Activated CD4-positive, CD25-positive, alpha-beta regulatory T cell (primary cell): ENCODE measurements at places on chromosomes 4 and X.

DNA sequence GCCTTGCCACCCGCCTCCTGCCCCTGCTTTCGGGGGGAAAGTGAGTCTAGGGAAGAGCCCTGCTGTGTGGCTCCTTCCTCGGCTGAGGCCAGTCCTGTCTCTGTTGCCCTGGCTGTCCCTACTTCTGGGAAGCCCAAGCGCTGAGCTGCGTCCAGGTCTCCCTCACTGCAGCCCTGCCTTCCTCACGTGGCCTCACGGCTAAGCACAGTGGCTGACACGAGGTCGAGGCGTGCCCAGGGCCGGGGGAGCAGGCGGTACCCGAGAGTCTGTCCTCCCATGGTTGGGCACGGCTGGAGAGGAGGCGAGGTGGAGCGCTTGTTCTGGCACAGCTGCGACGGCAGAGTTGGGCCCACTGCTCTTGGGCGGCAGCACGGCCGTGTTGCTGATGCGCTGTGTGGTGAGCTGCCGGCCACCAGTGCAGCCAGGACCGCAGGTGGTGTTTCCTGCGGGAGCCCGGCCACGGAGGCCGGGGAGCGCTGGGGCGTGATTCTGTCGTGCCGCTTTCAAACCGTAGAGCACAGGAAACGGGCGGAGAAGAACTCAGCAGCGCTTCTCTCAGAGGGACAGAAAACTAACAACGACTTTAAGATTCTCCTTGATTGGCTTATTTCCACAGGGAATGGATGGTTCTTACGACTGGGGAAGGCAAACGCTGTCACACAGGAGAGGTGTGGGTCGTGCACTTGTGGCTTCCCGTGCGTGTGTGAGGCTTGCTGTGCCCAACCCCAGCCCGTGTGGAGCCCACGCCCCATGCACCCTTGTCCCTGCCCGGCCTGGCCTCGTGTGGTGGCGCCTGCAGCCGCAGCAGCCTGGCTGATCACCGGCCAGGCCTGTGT is 21.3 kb downstream of the MAEA start:
- no peak for DNase-seq

DNA sequence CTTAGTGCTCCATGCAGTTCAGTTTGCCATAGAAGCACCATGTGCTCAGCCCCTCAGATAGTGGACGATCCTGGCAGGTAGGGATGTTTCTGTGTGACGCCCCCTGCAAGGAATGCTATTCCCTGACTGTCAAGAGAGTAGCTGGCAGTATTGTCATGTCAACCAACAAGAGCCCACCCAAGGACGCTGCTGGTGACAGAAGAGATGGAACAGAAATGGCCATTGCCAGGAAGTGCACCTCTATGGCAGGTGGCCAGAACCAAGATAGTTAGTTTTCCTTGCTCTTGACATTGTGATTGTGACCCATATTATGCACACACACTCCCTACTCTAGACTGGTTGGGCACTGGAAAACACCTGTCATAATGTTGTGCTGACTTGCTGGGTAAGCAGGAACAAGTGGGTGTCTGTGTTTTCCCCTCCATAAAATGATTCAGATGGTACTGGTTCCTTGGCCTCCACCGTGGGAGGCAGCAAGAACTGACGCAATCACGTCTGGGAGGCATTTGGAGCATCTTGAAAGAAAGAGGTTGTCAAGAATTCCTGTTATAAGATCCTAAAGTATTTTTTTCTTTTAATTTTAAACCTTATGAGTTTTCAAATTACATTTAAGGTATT is 507.9 kb downstream of the MID1IP1 start:
- no peak for DNase-seq

GRCh38 chr4:111883557-111883999 is 261.7 kb upstream of the FAM241A start:
- no peak for DNase-seq

- DNase-seq = no peak
Measured at GRCh38 chrX:475926-476723, 89.4 kb upstream of the PPP2R3B start.

GRCh38 chr4:110970642-110971041 is 347.8 kb upstream of the PITX2 start:
- no peak for DNase-seq

GRCh38 chrX:138925330-138925729 is 213.8 kb upstream of the FGF13 start:
- DNase-seq = no peak

GRCh38 chr4:23706972-23707651 is 182.7 kb downstream of the PPARGC1A start:
- DNase-seq = no peak

DNA sequence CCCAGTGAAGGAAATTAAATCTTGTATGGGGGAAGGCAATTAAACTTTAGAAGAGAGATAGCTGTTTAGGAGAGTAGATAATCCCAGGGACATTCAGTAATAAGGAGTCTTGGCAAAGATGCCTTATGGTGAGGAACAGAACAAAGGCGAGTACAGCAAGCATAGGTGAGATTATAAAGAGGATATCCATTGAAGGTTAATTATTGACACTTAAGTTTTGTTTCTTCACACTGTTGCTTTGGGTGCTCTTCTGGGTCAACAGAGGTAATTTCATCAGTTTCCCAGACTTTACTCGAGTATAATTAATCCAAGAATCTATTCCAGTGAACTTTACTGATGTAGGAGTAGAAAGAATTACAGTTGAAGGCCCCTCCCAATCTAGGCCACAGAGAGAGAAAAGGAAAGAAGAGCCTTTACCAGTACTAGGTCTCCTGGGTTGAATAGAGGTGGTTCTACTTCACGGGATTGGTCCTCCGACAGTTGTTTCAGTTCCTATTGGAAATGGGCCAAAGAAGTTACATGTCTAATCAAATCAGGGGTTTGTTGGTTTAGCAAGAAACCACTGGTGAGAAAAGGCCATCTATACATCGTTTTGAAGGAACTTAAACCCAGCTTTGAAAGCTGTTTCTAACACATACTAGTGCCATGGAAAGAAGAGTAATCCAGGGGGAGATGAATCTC is 27.2 kb downstream of the EPGN start:
- no peak for DNase-seq

GRCh38 chrX:129559783-129560182 is 19.7 kb downstream of the OCRL start:
- no peak for DNase-seq

- DNase-seq = no peak
Measured at GRCh38 chrX:19805046-19805690, 82.2 kb downstream of the SH3KBP1 start.

GRCh38 chr4:11611868-11612267 is 183.2 kb upstream of the HS3ST1 start:
- no peak for DNase-seq

- DNase-seq = no peak
Measured at GRCh38 chr4:30208731-30209435, 511.3 kb upstream of the PCDH7 start.

DNA sequence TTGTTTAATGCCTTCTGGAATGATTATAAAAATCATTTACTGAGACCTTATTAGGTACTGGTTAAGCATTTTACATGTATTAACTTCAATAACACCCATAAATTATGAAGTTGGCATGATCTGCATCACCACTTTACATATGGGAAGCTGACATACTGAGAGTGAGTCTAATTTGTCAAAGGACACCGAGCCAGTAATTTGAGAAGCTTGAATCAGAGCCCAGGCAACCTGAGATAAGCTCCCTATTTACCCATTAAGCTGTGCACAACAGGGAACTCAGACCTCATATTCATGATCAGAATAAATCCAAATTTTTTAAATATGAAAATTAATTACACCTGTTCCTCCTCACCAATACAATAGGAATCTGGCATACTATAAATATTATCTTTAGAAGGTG is 247.9 kb upstream of the EPHA5 start:
- DNase-seq = no peak

DNA sequence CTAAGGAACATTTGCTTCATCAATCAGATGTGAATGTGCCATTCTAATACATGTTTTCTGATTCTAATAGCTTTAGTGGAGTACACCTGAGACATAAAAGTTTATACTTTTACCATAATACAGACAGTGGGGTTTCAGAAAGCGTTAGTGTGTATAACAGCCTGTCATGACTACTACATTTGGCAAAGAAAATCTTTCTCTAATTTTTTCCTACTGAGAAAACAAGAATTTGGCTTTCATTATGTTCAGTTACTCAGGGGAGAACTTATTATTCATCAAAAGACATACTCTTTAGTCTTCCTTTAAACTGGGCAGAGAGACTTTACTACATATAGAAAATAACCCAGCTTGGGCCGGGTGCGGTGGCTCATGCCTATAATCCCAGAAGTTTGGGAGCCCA is 104.9 kb downstream of the PCDH18 start:
- no peak for DNase-seq

DNA sequence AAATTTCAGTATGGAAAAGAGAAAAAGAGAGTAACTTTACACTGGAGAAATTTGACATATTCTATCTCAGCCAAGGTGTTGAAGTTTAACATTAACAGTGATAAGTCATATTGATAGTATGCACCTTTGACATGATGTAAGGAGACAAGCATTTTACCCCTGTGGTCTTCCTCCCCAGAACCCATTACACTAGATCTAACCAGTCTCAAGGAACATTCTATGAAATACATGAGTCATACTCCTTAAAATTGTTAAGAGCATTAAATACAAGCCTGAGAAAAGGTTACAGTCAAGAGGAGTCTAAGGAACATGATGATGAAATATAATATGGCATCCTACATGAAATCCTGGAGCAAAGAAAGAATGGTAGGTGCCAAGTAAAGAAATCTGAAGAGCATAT is 1151.3 kb upstream of the IGFBP7 start:
- no peak for DNase-seq

DNA sequence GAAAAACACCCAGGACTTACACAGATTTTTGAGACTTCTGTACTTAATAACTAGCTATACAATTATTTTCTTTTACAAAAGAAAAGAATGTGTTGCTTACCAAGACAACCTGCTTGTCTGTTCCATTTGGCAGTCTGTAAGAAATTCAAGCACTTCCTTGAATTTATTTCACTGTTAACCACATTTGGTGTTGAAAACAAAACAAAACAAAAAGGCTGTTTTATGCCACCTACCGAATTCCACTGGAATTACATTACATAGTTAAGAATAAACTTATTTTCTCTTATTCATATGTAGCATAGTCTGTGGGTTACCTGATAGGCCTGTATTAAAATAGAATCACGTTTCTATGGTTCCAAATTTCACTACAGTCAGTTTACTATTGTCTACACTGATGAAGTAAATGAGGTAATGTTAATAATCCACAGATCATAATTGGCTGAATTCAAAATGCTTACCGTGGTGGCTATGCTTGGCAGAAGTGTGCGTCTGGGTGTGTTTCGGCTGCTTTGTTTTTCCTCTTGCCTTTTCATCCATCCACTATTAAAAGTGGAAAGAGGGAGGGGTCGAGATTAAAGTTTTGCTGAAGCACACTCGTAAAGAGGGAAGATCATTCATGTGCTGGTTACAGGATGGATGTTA is at the start of gene TLR1:
TLR1 (minus strand) TSS at position 138 of the 642 bp plus-strand sequence. CDS start 5,960 bp downstream, outside the sequence.
- DNase-seq = no peak

DNA sequence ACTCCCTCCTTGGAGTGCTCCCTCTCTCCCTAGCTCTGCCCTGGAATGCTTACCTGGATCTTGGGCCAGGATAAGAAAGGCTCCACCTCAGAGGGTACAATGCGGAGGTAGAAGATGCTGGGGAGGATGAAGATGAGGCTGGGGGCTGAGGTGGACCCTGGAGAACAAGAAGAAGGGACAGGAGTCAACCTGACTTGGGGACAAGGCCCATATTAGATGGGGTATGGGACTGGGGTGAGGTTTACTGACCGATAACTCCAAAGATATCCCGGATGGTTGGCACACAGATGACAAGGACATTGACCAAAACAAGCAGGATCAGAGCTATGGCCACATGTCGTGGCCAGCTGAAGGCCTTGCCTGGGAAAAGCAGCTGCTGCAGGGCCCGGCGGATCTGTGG is 10.6 kb downstream of the SLC38A5 start:
- no peak for DNase-seq

DNA sequence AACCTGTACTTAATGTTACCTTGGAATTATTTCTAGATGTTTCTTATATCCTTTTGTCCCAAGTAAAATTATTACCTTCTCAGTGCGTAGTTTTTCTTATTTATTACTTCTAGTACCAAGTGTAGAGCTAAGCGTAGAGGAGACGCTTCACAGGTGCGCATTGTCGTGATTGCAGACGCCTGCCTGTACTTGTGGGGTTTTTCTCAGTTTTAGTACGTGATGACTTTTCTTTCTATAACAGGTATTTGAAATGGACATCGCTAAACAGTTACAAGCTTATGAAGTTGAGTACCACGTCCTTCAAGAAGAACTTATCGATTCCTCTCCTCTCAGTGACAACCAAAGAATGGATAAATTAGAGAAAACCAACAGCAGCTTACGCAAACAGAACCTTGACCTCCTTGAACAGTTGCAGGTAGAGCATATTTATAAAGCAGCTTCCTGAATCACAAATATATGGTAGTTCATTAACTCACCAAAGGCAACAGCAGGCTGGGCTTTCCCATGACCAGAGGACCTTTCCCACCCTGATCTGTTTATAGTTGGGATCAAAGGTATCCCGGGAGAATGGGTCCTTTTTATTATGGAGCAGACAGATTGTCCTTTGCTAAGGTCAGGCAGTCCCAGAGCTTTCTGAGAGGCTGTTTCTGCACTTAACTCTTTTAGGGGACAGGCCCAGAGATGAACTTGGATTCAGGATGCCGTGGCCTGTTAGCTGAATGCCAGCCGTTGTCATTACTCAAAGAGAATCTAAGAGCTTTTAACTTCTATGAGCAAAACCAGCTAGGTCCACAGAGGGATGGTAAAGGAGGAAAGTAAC is 172.9 kb downstream of the PTTG2 start:
- DNase-seq = no peak

DNA sequence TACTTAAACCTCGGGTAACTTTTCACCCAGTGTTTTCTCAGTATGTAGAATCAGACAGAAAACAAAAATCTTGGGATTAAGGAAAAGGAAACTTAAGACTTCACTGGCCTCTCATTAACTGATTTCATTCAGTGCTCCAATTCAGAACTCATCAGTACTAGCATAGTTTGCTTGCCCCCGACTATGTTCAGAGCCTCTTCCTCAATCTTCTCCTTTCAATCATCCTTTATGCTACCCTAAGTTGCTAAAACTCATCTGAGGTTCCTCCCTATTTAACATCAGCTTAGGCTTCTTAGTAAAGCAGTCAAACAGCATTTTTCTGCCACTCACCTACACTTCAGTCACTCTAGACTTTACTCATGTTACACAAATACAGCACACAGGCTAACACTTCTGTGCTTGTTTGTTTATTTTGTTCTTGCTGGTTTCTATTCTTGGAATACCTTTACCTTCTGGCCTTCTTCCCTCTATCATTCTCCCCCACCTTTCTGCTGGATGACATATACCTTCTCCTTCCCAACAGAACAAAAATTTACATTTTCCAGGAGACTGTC is 163.0 kb upstream of the TLL1 start:
- DNase-seq = no peak

DNA sequence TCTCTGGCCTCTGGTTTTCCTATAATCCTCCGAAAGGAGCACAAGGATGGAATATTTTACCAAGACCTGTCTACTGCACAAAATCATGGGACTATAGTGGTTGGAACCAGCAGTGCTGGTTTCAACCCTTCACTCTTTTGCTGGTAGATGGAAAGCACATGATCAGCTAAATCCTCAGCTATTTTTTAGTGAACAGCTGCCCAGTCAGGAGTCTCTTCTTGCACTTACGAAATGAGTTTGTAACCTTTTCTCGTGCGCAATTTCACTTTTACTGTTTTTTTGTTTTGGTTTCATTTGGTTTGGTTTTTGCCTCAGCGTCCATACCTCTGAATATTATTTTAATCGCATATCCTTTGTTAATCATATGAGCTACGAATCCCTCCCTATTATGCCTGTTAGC is 418.5 kb upstream of the CPEB2 start:
- DNase-seq = no peak

GRCh38 chr4:1971456-1972200 is 37.1 kb downstream of the NELFA start:
- DNase-seq = no peak

GRCh38 chr4:33334416-33334815 is 2614.2 kb downstream of the PCDH7 start:
- no peak for DNase-seq
